ENCODE measurements at places on chromosomes 12 and 14.

DNA sequence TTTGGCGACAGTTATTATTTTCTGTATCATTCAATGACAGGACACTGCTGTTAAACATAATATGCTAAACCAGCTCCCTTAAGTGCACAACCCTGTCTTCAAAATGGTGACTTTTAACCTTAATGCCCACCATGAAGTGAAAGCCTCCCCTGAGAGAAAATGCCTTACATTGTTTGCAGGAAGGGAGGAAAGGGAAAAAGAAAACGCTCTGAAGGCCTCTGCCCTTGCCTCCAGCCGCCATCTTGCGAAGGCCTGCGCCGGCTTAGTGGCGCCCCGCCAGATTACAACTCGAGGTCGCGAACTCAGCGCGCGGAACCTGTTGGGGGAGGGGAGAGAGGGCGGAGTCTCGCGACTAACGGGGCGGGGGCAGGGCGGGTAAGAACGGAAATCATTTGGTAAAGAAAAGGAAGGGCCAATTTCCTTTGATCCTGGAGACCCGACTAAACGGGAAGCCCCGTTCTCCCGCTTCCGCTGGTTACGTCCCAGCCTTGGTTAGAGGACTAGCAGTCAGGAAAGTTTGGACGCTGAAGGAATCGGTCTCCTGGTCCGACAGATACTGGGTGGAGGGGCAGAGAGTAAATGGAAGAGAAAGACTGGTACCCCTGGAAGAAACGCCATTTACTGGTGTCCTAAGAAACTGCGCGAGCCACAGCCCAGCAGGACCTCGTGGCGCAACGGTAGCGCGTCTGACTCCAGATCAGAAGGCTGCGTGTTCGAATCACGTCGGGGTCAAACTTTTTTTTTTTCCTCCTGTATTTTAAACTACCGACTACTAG lies 11.6 kb upstream of the TMPO start:
- peak; percentile 59 for DNase-seq

DNA sequence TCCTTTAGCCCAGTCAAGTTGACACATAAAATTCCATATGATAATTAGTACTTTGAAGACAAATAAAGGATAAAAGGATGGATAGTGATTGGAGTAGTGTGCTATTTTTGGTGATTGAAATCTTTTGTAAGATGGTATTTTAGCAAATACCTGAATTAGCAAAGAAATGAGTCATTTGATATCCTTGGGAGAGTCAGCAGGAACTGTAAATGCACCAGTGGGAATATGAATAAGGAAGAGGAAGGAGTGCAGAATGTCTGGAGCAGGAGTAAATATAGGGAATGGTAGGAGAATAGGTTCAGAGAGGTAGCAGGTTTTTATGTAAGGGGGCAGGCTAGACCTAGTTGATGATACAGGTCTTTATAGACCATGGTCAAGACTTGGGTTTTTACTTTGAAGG lies 75.0 kb downstream of the TRMT5 start:
- no peak for DNase-seq

DNA sequence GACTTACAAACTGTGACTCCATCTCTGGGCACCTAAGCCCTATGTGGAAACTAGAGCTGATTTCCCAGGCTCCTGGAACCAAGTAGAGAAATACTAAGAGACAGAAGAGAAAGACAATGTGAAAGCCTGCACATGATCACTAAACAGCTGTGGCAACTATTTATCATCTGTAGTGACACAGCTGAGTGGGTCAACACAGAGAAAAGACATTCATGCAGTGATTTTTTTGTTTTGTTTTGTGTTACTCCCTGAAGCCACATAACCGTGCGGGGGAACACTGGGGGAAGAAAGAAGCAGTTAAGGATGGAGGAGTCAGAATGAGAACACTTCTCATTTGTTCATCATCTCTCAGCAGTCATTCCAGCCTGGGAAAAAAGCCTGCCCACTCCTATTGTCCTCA lies 1.5 kb downstream of the PRR4 start:
- no peak for DNase-seq

DNA sequence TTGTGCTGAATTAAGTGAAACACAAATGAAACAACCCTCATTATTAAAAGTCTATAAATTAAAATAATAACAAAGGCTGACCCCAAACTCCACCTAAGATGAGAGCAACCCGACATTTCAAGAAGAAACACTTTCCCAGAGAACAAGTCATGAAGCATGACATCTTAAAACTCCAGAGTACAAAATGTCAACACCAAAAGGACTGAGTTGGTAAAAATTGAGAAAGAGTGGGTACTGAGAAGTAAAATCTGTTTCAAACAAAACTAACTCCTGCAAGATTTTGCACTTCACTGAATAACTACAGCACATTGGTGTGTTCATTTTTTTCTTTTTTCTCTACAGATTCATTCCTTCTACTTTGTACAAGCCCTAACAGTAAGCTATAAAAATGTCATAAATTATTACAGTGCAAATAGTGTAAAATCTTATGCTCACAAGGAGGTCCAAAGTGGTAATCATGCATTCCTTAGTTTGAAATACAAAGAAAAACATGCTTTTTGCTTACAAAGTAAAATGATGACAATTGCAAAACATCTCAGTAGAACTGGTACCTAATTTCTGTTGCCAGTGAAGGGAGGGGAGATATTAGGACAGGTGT lies 31.8 kb downstream of the SLC35F4 start:
- DNase-seq, result no peak

GRCh38 chr12:3973973-3974644 lies 100.9 kb upstream of the PARP11 start:
- no peak for DNase-seq

DNA sequence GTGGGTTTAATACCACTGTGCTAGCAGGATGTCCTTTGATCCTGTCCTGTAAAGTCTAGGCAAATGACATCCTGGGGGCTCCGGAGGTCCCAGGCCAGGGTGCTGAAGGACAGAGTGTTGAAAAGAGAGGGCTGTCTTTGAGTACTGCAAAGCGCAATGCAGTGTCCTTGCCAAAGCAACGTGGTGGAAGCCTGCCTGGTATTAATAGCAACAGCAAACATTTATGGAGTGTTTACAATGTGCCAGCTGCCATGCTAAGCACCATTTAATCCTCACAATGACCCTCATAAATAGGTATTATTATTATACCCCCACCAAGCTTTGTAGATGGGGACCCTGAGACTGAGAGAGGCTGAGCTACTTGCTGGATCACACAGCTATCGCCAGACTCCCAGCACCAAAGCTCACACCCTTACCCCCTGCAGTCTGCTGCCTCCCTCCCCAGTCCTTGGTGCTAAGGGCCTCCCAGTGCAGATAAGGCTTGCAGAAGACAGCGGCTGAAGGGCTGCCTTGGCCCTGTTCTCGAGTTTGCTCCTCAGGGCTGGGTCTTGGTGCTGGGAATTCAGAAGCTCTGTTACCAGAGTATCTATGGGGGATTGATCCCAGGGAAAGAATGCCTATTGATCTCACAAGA lies 427.7 kb downstream of the FUT8 start:
- DNase-seq, result no peak

GRCh38 chr12:127582074-127582473 lies 684.9 kb upstream of the TMEM132C start:
- DNase-seq, result no peak

DNA sequence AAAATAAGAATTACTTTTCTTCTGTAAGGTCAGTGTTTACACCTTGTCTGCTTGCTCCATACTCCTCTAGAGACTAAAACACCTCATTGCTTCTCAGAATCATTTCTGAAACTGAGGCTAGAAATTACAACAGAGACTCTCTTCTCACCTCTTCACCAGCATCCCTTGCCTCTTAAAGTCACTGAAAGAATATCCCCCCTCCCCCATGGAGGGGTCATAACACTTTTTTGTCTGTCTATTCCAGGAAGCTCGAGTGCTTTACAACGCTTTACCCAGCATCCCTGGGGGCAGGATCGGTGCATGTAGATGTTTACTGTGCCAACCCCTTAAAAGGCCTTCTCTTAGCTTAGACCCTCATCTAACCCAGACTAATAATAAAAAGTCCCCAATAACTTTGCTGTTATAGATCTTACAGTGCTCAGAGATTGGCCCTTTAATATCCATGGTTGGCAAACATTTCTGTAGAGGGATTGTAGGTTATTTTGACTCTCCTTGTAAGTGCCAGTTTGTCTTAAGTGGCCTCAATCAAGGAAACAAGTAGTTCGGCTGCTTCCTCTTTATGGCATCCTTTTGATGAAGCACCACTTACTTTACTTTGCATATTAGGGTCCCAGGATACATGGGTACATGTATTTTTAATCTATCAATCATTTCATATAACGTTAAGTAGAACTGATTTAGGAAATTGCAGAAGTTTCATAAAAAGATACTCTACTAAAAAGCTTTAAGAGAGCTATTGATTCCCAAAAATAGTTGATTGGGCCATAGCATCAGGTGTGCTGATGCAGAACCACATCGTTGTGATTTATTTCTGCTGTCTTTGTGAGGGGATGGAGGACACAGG lies 29.3 kb downstream of the PRKCH start:
- DNase-seq, result no peak

- DNase-seq, result no peak
Measured at GRCh38 chr12:64824500-64825142, at the start of gene TBC1D30. TBC1D30 (plus strand) TSS chr12:64824647; CDS start chr12:64824880, 233 bp downstream.

GRCh38 chr12:102016472-102016871 lies 45.3 kb downstream of the WASHC3 start:
- DNase-seq, result no peak

DNA sequence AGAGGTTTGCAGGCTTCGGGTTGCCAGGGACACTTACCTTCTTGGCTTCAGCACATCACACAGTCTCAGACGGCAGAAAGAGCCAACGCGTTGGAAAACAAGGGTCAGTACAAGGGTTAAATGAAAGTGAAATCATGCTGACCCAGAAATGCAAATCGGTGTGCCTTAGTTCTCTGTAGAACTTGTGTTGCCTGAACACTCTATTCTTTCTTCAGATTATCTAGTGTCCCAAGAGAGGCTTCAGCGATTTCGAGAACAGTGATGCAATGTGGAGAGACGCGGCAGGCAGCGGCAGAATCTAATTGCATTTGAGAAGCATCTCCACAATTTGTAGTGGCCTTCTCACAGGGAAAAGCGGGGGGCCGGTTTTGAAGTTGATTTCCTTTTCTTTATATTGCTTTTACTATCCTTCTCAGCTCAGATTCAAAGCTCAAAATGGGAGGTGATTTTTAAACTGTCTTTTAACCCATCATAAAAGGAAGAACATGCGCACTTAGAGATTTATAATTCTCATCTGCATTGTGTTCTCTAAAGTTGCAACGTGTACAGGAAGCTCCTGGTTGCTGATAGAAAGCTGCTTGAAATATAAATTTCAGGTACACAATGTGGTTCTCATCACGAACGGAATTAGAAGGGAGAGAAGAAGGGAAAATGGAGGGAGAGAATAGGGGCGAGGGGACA lies 67.8 kb upstream of the EGLN3 start:
- no peak for DNase-seq

- DNase-seq, result no peak
Measured at GRCh38 chr12:105983622-105984320, 155.0 kb downstream of the NUAK1 start.

DNA sequence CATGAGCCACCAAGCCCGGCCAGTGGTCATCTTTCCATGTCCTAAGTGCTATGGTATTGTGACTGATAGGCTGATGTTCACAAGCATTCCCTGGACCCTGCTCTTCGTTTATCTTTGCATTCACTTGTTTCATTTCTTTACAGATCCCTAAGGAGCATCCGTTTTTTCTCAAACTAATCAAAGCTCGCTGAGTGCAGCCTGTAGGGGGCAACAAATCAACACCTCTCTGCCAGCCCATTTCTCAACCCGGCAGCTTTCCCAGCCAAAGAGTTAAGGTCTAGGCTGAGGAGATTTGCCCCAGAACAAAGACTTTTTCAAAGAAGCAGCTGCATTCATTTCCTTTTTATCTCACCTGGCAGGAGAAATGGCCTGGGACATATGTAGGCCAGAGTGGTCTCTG lies 12.1 kb downstream of the SIRT4 start:
- no peak for DNase-seq

GRCh38 chr12:130157998-130158753 lies 4.1 kb upstream of the FZD10 start:
- no peak for DNase-seq

DNA sequence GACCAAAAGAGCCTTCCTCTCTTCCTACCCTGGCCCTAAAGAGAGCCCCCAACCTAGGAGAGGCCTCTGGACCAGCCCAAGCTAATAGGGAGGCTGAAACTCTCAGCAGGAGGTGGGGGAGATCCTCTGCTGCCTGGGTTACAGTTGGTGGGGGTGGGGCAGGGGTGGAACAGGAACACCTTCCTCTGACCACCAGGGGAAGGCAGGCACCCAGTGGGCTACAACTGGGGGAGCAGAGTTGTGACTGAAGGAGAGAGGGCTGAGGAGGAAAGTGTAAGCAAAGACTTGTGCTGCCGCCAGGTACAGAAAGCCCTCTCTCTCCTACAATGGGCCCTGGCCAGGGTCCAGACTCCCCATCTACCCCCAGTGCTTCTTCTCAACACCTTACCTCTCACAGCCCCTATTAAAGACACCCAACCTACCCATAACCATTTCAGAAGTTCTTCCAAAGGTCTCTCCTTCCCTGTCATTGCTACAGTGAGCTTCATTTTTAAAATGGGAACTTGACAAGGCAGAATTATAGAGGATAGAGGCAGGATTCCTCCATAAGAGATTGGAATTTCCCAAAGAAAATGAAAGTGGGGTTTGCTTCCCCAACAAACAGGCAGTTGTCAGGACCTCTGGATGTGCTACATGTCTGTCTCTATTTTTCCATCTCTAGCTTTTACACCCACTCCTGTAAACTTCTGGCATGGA lies 1.4 kb downstream of the MYO1A start:
- DNase-seq, result no peak

DNA sequence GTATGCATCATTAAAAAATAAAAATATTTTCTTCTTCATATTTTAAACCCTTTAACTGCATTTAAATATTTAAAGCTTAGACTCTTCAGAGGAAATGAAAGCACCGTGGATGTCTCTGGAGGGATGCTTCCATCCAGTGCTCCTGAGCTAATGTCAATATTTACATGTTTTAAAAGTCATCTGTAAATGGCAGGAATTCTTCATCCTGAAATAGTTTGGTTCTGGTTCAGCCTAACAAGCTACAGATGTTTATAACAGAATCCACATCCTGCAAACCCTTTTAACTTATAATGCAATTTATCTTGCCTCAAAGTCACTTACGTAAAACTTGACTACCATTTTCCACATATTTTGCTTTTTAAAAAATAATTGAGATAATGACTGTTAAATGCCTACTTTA lies 1207.3 kb downstream of the SLC16A7 start:
- DNase-seq, result no peak

DNA sequence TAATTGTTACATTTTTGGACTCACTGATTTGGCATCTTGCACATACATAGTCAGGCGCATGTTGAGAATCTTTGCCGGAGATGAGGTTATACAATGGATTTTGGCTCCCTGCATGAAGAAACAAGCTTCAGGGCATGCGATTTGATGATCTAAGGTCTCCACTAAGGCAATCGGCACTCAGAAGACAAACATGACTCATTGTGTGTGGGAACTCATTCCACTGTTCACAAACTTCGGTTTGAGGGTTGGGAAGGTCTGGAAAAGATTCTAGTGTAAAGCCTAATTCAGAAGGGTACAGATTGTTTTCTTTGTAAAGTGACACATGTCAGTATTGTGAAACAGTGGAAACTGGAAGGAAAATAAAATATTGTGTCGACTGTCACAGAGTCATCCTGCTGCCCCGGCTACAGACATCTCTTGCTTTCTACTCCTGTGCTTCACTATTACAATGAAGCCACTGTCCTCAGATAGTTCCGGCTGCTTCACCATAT lies 192.6 kb upstream of the HMGA2 start:
- no peak for DNase-seq

GRCh38 chr14:77980475-77981321 lies 180.8 kb downstream of the ADCK1 start:
- no peak for DNase-seq
